ENCODE measurements at places on chromosomes 3 and 15. TPM values are rescaled to one million over a fixed set of nuclear protein-coding genes. Genes with fewer than 3 reads are reported as not detected.

Gene BSN
- total RNA-seq: 0.07 TPM

Gene TM6SF1
- total RNA-seq: 12.5 TPM

Gene GOLGA6L10
- 0.97 TPM for total RNA-seq

- no peaks in the 10 kb centered on the region for H3K27me3 ChIP-seq
- no peak overlapping the region for H3K27ac ChIP-seq
- no peak for DNase-seq
These were observed 118.2 kb upstream of the STRIT1 start for GRCh38 chr3:155411500-155412223.

DNA sequence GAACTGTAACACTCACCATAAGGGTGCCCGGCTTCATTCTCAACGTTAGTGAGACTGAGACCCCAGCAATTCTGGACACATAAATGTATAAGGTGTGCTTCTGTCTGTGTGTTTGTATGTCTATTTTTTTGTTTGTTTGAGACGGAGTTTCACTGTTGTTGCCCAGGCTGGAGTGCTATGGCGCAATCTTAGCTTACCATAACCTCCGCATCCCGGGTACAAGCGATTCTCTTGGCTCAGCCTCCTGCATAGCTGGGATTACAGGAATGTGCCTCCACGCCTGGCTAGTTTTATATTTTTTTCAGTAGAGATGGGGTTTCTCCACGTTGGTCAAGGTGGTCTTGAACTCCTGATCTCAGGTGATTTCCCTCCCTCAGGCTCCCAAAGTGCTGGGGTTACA, 43.3 kb upstream of the C2CD4B start:
- H3K4me1 ChIP-seq: peaks cover 12% of the 10 kb centered on the region
- no peak for DNase-seq
- H3K4me3 ChIP-seq: no peak overlapping the region
- no peaks in the 10 kb centered on the region for H3K36me3 ChIP-seq

- H3K4me1 ChIP-seq: peaks cover 65% of the 10 kb centered on the region
- peak within 1 kb of the TSS; percentile 98 for H3K27ac ChIP-seq
- H3K4me3 ChIP-seq: peak within 1 kb of the TSS; percentile 92
- no peaks in the 10 kb centered on the region for H3K27me3 ChIP-seq
- DNase-seq: peak; percentile 63
- peaks cover 30% of the 10 kb centered on the region for H3K36me3 ChIP-seq
These were observed at the start of gene NUP210 for GRCh38 chr3:13420045-13420830. Gene NUP210 (minus strand): TSS chr3:13420322. CDS start chr3:13420226, 96 bp downstream.
